ENCODE measurements at places on chromosomes 2 and 18.

DNA sequence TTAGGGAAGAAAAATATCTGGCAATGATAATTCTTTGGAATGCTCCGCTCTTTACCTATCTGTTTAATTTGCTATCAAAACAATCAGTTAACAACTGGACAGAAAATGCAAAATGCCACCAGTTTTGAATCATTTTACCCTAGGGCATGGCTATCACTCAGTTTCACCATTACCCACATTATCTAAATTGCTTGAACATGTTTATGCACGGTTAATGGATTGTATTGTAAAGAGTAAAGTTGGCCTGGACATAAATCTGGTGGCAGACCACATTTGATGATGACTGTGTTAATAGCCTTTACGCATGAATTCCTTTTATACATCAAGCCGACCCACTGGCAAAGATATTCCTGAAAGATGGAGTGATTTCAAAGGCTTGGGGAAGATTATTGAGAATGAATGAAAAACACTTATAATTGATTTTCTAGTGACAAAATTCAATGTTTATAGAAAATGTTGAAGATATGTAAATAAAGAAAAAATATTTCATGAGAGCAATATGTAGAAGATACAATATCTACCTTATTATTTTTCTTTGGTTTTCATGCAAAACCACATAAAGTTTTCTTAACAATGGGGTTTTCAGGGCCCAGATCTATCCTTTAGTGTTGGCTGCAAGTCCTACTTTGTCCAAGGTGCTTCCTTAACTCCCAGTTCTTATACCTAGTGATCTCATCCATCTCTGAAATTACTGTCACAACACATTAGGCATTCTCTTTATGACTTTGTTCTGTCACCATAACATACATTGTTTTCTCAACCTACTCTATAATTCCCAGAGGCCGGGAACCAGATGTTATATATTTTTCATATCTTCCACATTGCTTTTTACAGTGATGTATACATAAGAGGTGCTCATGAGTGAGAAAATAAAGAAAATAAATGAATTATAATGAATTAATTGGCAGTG is 265.1 kb downstream of the RIT2 start:
- no peak for DNase-seq

DNA sequence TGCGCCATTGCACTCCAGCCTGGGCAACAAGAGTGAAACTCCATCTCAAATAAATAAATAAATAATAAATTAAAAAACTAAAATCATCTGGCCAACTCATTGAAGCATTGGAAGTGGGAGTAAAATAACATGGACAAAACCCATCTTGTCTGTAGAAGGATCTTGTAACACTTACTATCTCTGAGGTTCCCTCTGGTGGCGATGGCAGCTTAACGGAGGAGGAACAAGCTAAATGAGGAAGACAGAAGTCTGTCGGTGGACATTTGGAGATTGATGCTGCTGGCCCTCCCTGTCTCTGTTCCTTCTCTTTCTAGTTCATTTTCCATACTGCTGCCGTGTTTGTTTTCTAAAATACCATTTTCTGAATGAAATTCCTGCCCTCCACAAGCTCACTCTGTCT is 43.4 kb downstream of the ZCCHC2 start:
- DNase-seq: no peak

DNA sequence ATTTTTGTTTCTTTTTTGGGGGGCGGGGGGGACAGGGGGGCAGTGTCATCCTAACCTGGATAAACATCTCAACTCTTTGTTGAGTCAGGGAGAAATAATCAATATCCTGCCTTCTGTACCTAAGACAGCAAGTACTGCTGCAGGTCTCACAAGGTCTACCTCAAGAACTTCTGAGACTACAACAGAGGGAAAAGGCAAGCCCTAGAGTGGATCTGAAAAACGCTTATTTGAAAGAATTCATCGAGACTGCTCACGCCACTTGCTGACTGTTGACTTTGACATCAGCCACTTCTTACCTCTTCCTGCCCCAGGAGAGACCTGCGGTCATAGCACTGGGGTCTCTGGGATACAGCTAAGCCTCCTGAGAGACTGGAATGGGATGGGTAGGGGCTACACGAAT is 8.4 kb downstream of the HDLBP start:
- no peak for DNase-seq

GRCh38 chr2:201220102-201220570 is 37.2 kb downstream of the CASP10 start:
- no peak for DNase-seq

DNA sequence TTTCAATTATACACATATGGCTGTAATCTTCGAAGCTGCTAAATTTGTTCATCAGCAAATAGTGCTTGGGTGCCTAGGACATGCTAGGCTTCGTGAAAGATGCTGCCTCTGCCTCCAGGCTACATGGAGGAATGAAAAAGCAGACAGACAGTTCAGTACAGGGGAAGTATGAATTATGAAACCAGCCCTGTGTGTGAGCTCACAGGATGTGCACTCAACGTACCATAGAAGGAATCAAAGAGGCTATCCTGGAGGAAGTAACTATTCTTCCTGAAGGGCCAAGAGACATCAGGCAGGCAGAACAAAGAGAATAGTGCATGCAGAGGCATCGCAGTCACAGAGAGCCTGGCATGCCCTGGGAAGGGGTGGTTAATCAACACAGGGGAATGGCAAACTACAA is 61.4 kb downstream of the DYM start:
- no peak for DNase-seq

- no peak for DNase-seq
Measured at GRCh38 chr2:111167076-111167862, 46.6 kb downstream of the BCL2L11 start.

DNA sequence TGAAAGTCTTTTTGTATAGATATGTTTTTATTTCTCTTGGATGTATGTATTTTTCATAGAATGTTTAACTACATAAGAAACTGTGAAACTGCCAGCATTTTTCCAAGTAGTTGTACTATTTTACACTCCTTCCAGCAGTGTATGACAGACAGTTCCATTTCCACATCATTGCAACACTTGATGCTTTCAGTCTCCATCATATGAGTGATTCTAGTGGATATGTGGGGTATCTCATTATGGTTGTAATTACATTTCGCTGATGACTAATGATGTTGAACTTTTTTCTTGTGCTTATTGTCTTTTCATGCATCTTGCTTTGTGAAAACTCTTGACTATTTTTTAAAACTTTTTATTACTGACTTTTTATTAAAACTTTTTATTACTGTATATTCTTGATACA is 101.4 kb downstream of the ARHGAP28 start:
- DNase-seq: no peak

GRCh38 chr2:237952851-237953250 is 14.0 kb upstream of the UBE2F start:
- no peak for DNase-seq

- DNase-seq: no peak
Measured at GRCh38 chr2:210099940-210100339, 71.3 kb downstream of the KANSL1L start.

DNA sequence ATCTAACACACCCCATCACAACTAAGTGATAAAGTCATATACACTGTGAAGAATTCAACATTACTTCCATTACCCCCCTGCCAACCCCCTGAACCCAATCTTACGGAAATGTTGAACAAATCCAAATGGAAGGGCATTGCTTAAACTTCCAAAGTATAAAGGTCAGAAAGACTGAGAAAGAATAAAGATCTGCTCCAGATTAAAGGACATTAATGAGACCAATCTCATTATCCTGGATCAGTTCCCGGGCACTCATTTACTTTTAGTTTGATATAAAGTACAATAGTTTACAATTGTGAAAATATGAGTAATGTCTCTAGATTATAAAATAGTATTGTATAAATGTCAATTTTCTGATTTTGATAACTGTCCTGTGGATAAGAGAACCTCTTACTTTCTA is 229.4 kb downstream of the PID1 start:
- DNase-seq: no peak

- DNase-seq: no peak
Measured at GRCh38 chr18:46324087-46324955, 220.1 kb downstream of the HAUS1 start.

GRCh38 chr2:212088353-212088752 is 450.2 kb downstream of the ERBB4 start:
- DNase-seq: no peak

DNA sequence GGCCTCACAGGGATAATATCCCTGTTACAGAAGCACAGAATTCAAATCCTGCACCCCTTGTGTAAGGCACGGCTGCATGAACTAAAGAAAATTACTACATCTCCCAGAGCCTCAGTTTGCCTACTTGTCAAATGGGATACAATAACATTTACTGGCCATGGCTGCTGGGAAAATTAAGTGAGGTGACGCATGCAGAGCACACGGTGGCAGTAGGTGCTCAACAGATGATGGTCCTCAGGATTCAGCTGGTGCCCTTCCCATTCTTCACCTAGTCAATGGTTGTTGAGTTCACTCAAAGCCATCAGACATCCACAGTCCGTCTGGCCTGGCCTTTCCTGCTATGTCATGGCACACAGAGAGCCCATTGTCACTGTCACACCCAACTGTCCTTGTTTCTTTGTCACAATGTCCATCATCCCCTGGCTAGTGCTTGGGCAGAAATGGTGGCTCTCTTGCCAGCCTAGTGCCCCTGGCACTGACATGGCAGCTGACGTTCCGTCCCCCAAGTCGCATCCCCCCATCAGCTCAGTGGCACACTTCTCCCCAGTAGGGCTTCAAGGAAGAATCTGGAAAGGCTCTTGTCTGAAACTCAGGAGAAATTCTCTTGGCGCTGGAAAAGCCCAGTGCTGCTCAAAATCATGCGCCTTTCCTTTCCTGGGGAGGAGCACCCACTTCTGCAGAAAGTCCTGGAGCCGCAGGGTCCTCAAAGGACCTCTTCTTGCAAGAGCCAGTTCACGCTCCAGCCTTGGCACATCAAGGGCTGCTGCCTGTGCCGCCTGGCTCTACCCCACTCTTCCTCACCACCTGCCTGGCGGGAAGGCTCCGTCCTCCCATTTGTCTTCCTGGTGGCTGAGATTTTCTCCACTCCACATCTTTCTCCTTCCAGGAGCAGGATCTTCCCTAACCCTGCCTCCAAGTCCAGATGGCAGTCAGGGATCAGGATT is 55.9 kb upstream of the SLC66A3 start:
- DNase-seq: no peak

DNA sequence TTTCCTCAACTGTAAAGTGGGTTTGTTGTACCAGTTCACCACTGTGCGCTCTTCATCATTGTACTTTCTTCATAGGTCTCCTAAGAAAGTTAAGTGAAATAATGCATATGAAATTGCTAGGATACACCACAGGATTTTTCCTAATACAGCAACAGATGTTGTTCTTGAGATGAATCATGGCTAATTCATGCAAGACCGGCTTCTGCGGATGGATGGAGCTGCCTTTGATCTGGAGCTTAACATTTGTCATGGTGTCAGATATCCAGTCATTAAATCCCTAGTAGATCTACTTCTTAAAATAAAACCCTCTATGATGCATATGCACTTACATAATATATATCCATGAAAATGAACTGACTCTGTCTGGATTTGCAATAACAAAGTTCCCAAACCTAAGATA is 114.1 kb downstream of the COL6A3 start:
- no peak for DNase-seq

DNA sequence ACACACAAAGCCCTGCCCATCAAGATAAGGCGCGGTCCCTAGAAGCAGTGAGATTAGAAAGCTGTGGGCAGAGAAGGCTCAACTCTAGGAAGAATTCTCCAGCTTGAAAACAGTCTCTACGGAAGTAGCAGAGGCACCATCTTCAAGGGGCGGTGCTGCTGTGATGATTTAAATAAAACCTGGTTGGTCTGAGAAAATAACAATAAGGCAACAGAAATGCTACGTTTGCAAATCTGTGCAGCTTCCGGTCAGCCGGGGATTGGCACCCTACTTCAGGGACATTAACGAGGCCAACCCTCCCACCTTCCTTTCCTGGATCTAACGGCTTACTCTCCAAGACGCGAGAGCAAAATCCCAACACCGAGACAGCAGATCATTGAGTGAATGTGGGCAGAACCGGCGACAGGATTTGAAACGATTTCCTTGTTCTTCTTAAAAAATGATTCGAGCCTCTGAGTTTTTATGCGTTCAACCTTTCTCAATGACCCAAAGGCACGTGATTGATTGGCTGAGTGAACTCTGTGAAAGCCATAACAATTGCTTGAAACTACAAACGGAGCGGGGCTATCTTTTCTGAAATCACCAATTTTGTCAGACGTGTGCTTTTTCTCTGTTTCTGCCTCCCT is 93.7 kb upstream of the ZNF516 start:
- no peak for DNase-seq

DNA sequence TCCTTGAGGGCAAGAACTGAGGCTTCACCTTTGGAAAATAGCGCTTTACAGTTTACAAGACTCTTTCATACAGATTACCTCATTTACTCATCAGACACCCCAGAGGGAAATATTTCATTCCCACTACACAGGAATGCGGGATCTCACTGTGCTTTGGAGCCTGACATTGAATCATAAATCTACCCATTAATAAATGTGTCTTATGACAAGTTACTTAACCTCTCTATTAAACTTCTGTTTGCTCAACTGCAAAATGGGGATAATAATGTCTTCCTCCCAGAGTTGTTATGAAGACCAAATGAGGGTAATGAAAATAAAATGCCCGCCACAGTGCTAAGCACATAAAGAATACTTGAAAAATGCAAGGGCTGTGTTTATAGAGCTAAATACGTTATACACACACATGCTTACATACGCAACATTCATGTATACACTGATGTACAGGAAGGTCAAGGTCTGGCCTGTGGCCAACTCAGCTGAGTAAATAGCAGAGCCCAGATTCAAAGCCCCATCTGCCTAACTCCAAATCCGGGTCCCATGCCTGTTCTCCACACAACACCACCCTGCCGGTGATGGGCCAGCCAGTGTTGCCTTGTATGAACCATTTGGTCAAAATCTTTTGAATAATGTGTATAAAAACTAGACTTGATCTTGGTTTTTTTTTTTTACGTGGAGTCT is 77.8 kb upstream of the STPG4 start:
- DNase-seq: no peak

DNA sequence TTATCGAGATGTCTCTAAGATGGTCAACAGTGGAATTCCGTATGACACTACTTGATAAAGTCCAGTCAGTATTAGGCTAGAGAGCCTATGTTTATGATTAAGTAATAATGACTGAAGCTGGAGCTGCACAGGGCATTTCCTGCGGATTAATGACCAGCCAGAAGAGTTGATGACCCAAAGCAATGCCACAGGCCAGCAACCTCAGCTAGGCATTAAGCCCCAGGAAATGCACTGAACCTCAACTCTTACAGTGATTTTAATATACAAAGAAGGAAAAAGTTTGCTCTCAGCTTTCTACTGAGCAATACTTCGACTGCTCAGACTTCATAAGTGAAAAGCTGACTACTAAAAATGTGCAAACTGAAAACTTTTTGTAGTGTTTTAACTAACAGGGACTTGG is 3.9 kb downstream of the KCTD1 start:
- DNase-seq: no peak

GRCh38 chr2:196660244-196660643 is 20.7 kb downstream of the CCDC150 start:
- DNase-seq: no peak

- DNase-seq: no peak
Measured at GRCh38 chr2:46157072-46157965, 139.9 kb upstream of the EPAS1 start.

GRCh38 chr2:54704688-54705605 is 18.5 kb upstream of the EML6 start:
- no peak for DNase-seq

- no peak for DNase-seq
Measured at GRCh38 chr2:101135412-101136296, 15.5 kb downstream of the TBC1D8 start.
